ENCODE measurements at places on chromosomes 16 and 17.

DNA sequence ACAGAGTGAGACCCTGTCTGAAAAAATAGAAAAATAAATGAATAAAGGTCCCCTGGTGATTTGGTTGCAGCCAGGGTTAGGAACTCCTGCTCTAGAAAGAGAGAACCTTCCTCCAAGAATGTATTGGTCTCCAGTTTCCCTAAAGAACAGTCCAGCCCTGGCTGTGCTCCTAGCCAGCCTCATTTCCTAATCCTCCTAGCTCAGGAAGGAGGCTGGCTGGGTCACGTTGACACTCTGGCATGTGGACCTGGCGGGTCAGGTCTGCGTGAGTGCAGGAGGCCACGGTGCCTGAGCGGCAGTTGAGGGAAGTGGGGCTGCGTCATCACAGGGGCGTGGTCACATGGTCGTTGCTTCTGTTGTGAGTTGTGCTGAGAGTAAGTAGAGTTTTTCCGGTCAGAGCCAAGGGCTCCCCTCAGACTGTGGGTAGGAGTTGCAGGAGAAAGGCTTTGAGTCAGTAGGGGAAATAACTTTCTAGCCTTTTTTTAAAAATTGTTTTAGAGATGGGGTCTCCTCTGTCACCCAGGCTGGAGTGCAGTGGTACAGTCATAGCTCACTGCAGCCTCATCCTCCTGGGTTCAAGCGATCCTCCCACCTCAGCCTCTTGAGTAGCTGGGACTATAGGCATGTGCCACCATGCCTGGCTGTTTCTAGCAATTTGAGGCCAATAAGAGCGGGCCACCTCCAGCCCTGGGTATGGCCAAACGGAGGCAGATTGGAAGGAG, 194.0 kb upstream of the CIBAR2 start:
- peak; percentile 87 for DNase-seq

GRCh38 chr17:35982409-35983191, 1.3 kb upstream of the CCL16 start:
- DNase-seq = no peak

DNA sequence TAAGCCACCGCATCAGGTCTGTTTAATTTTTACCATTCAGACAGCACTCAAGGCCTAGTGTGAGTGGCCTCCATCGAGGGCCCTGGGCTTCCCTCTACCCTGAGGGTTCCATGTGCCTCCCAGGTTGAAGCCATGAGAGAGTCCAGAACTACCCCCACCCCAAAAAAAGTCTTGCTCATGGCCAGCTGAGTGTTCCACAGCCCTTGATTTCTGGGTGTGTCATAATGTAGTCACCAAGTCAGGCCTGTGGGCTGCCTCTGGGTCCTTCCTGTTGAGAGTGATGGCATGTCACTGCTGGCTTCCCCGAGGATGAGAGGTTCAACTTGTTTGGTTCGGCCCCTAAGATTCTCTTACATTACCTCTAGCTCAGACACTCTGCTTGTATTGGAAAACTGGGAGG, 100.6 kb downstream of the PITPNC1 start:
- DNase-seq = no peak

DNA sequence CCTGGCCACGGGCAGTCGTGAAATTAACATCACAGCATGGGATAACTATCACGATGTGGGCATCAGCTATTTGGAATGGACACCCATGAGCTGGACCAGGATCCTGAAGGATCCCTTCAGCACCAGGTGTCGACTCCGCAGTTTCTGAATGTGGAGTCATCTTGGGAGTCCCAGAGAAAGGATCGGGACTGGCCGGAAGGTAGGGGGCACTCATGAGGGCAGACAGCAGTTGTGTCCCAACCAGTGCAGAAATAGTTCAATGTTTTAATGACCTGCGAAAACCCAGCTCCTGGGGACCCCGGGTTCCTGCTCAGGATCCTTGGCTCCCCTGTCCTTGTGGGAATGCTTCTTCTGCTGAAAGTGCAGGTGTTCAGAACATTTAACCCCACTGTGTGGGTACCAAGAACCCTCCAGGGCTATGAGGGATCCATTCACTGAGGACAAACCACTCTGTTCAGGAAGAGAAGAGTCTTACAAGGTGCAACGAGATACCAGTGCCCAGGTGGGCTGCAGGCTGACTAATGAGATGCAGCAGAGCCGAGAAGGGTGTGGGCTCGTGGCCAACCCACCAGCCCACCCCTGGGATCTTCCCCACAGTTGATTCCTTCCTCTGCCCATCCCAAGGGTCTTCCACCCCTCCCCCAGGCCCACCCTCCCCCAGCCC, 154.8 kb downstream of the SALL1 start:
- DNase-seq = no peak

GRCh38 chr17:72110231-72110941, 10.4 kb upstream of the SOX9 start:
- DNase-seq = no peak
